Globus pallidus (tissue), 1 donor: ENCODE measurements at places on chromosomes 2 and 18.

DNA sequence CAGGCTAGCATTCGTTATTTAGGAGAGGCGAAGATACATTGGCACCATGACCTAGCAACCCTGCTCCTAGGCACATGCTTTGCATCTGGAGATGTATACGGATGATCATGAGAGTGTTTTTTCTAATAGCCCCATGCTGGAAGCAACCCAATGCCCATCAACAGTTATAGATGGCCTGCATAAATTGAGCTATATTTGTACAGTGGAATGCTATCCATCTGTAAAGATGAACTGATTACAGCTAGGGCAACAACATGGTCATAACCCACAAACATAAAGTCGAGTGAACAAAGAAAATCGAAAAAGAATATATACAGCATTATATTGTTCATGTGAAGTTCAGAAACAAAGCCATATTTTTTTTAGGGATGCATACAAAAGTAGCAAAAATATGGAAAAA lies 20.6 kb upstream of the CHRNA1 start:
- no peak for DNase-seq

DNA sequence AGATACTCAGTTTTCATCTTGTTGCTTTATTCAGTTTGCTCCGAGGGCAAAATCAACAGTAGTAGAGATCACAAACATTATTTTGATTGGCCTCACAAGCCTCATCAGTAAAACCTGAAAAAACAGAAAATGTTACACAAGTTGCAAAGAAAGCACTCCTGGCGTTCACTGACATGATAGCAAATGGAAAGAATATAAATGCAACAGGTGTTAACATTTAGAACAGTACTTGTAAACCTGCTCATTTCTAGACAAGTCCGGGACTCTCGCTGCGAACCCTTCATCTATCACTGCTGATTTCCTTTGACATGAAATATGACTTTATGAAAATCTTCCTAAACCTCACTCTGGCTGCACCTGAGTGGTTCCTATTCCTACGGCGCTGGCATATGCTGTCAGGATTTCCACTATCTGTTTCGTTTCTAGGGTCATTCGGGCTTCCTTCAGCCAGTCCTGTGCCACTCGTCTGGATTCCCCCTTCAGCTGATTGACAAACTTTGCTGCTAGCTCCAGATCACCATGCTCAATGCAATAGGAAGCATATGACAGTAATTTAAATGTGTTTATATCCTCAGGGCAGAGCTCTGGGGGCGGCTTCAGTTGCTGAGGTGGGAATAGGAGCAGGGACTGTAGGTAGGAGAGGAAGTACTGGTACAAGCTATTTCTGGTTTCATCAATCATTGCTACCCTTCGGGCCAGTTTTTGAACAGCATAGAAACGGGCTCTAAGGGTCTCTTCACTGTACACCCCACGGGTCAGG lies 38.1 kb downstream of the PTCD3 start:
- DNase-seq, result no peak

- no peak for DNase-seq
Measured at GRCh38 chr2:47086571-47086970, 68.5 kb downstream of the STPG4 start.

DNA sequence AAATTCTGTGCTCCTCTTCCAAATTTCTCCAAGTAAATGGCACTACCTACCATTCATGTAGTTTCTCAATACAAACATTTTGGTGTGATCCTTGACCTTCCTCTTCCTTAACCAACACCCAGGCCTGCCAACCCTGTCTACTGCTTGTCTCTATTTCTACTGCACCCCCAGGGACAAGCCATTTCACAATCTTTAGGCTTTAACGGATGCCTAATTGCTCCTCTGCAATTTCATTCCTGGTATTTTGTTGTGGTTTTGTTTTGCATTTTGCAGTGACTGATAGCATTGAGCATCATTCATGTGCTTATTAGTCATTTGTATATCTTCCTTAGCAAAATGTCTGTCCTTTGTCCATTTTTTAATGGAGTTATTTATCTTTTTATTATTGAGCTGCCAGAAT lies 10.0 kb downstream of the FAP start:
- DNase-seq, result no peak

GRCh38 chr2:240288087-240288521 lies 147.4 kb upstream of the GPC1 start:
- no peak for DNase-seq

DNA sequence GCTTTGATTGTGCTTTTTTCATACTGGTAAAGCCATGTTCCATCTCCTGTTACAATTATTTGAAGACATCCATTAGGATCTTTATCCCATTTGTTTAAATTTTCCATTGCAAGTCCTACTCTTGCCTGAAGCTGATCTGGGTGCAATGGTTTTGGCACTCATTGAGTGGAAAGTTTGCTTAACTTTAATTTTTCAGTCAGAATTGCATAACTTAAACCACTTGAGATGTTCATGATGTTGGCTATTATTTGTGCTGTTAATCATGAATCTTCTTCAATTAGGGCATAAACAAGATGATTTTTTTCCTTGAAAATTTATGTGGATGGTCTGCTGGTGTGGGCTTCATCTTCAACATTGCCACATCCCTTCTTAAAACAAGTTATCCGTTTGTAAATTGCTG lies 180.1 kb downstream of the ST6GAL2 start:
- no peak for DNase-seq
